ENCODE measurements at places on chromosomes 5 and 9.

GRCh38 chr5:34484216-34484920 is 171.8 kb upstream of the RAI14 start:
- DNase-seq = no peak

- DNase-seq = no peak
Measured at GRCh38 chr9:6655036-6655435, 9.5 kb upstream of the GLDC start.

- no peak for DNase-seq
Measured at GRCh38 chr5:161382685-161383084, 163.8 kb downstream of the GABRB2 start.

GRCh38 chr9:34190996-34191892 is 12.4 kb downstream of the UBAP1 start:
- DNase-seq = no peak

Measured in NCI-H510A (cell line).